ENCODE measurements at places on chromosomes 6 and 20.

DNA sequence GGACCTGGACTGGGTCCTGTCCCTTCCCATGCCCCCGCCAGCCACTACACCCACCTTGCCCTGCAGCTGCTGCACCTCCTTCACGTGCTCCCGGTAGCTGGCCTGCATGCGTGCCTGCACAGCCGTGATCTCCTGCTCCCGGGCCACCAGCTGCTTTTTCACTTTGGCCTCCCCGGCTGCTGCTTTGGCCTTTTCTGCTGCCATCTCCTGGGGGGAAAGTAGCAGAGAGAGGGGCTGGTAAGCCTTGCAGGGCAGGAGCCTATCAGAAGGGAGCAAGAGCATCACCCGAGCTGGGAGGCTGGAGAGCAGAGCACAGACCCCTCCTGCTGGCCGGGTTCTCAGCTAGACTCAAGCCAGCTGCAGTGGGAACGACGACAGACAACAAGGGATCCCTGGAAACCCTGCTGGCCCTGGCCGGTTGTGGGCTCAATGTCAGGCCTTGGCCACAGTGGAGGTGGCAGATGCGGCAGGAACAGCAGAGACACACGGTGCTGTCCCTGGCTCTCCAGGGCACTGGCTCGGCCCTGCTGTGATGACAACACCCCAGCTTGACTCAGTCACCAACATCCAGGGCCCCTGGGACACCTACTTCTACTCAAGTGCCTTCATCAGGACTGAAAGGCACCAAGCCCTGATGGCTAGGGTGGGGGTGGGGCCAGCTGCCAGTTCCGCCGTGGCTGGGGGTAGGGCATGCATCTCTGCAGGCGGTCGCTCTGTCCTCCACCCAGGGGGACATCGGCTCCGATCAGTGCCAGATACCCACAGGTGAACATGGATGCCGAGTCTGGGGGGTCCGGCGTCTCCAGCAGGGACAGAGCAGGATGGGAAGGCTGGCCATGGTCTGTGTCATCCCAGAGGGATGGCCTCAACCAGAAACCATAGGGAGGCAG is 45.3 kb downstream of the RRBP1 start:
- DNase-seq = no peak

DNA sequence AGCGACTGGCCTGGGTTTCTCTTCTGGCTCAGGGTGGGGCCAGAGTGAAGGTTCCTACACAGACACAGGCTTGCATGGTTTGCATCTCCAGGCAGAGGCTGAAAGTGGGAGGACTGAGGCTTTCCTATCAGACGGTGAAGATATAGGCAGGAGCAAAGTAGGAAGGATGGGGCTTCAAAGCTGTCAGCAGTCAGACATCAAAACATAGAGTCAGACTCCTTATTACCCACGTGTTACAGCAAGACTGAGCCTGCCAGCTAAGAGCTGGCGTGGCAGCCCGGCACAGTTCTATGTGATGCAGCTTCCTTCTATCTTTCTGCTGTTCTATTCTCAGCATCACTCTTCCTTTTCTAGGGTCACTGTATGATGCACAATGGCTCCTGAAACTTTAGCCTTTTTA is 445.1 kb downstream of the DOK5 start:
- DNase-seq = no peak

DNA sequence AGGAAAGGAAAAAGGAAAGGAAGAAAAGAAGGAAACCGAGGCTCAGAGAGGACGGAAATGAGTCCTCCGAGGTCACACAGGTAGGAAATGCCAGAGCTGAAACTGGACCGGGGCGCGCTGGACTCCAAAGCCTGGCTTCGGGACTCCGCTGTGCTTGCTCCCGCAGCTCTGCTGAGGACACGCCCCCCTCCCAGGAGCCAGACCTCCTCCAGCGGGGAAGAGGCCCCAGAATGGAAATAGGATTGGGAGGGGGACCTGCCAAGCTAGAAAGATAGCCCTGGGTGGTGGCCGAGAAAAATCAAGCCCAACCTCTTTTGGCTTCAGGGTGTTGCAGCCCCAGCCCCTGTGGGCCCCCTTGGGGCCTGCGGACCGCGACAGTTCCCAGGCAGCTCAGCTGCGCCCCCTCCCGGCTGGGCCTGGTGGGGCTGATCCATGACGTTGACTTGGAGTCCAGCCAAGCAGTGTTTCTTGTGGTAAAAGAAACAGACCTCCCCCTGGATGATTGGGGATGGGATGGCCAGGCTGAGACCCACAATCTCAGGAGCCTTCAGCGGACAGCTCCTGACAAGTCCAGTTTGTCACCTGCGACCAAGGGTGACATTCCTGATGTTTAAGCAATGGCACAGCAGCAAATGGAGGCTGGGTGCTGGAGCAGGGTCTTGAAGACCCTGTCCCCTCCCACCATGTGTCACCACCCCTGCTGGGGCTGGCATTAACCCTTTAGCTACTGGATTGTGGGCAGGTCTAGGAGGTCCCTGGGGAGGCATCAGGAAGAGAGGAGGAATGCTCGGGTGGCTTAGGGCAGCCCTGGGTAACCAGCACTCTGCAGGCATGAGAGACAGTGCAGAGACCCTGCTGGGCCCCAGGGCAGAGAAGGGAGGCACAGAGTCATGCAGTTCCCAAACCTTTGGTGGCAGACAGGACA is 55.4 kb downstream of the RIPOR3 start:
- DNase-seq = peak; percentile 53

GRCh38 chr20:63551068-63551467 is 2.9 kb upstream of the FNDC11 start:
- no peak for DNase-seq

DNA sequence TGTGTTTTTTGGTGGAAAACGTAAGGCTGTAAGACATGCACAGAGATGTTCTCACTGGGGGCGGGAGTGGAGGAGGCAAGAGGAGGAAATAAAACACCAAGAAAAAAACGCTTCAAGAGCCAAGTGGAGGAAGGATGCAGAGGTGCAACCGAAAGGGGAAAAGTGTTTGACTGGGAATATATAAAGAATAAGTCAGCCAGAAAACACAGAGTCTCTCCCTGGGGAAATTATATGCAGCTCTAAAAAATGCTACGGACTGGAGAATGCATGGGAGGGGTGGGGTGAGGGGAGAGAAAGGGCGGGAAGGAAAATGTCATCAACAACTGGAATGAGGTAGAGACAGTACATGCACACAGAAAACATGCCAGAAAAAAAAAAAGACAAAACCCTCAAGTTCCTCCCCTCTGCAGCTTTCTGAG is 133.5 kb downstream of the SCML4 start:
- DNase-seq = no peak

DNA sequence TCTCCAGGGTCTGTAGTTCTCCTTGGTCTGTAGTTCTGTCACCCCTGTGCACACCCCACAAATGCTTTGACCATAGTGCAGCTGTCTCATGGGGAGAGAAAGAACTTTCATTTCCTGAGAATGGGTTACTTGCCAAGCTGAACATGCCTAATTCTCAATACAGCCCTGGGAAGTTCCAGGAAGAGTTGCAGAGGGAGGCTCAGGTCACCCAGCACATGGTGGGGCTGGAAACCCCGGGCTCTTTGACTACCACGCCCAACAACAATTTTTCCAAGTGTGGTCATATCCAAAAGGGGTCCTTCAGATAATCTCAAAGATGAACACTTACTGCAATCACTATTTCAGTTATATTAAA is 2.2 kb upstream of the PTPRA start:
- DNase-seq = no peak

GRCh38 chr6:143966312-143966711 is 41.7 kb downstream of the PLAGL1 start:
- no peak for DNase-seq

DNA sequence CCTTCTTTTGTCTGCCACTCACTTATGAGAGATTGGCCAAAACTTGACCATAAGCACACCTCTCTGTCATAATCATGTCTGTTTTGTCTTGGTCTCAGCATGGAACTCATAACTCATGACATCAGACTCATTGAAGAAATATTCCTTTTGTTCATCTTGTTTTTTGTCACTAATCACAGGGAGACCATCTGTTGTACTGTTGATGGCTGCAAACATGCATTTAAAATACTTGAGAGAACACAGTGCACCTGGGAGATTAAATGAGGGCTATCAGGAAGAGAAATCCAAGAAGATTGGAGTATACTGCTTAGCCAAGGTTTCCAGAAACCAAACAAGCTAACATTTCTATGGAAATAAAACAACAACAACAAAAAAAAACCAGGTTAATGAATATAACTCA is 689.7 kb downstream of the EPM2A start:
- DNase-seq = no peak

- no peak for DNase-seq
Observed at GRCh38 chr20:20897922-20898321, 185.5 kb upstream of the RALGAPA2 start.
